Sciatic nerve (tissue), 2 donors: ENCODE measurements at places on chromosomes 7 and 10.
A peak's percentile ranks its signal among the peaks of the same experiment; 100 is the strongest.

GRCh38 chr7:8938044-8938805 lies 504.8 kb downstream of the NXPH1 start:
- DNase-seq, result no peak

DNA sequence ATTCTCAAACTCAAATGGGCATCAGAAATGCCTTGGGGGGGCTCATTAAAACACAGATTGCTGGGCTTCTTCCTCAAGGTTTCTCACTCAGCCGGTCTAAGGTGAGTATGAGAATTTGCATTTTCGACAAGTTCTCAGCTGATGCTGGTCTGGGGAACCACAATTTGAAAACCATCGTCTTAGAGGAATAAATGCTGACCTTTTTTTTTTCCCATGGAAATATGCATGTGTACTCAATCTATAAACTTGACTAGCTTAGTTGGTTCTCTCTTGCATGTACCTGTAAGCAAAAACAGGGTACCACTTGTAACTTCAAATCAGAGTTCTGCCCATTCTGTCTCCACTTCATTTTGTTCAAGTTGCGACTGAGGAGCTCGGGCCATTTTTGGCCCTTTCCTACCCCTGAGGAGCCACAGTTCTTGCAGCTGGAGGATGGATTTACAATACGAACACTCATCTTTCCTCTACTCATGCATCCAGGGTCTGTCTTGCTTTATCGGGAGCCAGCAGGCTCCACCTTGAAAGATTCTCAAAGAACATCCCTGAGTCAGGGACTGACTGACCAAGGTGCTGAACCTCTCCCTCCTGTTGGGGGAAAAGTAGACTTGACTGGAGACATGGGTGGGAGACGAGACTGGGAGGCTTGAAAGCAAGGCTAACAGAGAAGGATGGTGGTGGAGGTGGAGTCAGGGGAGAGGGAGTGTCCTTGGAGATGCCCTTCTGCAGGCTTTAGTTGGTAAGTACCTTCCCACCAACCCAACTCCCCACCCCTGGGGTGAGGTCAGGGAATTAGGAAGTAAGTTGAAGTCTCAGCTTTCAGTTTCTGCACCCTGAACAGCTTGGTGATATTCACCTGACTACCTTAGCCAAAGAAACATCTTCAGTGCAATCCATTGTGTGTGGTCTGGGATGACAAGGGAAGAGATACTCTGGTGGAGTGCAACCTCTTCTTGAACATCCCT lies 3.7 kb upstream of the MAPK8 start:
- DNase-seq, result no peak

- DNase-seq, result no peak
These were observed 191.7 kb downstream of the PPP1R9A start for GRCh38 chr7:95099106-95099505.

DNA sequence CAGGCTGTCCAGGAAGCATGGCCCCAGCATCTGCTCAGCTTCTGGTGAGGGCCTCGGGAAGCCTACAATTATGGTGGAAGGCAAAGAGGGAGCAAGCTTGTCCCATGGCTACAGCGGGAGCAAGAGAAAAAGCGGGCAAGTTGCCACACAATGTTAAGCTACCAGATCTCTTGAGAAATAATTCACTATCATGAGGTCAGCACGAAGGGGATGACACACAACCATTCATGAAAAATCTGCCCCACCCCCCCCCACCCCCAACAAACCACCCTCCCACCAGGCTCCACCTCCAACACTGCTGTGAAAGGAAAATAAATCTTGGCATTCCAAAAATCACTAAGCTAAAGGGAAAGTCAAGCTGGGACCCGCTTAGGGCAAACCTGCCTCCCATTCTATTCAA lies 545.8 kb upstream of the NRP1 start:
- DNase-seq, result no peak

DNA sequence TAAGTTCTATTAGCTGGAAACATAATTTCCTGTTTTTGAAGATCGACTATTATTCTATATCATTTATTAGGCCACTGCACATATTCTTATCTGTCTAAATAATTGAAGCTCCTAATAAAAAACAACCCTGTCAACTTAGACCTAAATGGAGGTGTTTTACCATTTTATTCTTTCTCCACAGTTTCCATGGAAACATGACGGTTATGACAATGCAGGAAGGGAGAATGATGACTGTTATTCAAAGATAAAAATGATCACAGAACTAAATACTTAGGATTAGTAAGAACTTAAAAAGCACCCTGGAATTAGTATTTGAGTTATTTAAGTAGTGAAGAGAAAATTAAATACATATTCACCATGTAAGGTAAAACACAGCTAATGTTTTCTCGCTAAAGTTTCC lies 119.9 kb upstream of the DKK1 start:
- no peak for DNase-seq

DNA sequence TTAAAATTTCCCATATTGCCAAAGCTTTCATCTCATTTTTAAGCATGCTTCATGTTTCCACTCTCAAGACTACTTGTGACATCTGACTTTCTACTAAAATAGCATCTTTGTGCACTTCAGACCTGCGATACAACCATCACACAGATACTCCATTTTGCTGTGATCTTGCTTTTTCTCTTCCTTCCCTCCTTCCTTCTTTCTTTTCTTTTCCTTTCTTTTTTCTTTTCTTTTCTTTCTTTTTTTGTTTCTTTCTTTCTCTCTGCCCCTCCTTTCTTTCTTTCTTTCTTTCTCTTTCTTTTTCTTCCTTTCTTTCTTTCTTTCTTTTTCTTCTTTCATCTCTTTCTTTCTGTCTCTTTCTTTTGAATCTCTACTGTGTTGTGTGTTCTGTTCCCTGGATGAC lies 194.0 kb upstream of the KCND2 start:
- no peak for DNase-seq

GRCh38 chr10:34407324-34407805 lies 407.7 kb downstream of the PARD3 start:
- DNase-seq, result no peak

DNA sequence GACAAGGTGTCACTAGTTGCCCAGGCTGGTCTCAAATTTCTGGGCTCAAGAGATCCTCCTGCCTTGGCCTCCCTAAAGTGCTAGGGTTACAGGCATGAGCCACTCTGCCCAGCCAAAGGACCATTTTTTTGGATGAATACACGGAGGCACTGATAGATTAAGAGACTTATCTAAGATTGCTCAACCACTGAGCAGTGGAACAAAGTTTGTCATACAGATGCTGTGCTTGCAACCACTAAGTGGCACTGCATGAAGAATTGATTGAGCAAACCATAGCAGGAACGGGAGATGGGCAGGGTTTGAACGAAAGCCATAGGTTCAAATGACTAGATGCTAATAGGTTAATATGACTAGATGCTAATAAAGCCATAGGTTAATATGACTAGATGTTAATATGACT lies 61.1 kb downstream of the EBLN1 start:
- no peak for DNase-seq

DNA sequence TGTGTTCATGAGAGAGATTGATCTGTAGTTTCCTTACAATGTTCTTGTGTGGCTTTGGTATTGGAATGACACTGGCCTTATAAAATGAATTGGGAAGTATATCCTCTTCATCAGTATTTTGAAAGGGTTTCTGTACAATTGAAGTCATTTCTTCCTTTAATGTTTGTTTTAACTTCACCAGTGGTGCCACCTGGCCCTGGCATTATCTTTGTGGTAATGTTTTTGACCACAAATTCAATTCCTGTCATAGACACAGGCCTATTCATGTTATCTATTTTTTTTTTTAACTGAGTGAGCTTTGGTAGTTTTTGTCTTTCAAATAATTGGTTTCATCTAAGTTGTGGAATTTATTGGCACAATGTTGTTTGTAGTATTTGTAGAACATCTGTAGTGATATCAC lies 127.7 kb downstream of the CDK14 start:
- no peak for DNase-seq

GRCh38 chr10:1335642-1336041 lies 279.5 kb downstream of the WDR37 start:
- DNase-seq, result no peak

DNA sequence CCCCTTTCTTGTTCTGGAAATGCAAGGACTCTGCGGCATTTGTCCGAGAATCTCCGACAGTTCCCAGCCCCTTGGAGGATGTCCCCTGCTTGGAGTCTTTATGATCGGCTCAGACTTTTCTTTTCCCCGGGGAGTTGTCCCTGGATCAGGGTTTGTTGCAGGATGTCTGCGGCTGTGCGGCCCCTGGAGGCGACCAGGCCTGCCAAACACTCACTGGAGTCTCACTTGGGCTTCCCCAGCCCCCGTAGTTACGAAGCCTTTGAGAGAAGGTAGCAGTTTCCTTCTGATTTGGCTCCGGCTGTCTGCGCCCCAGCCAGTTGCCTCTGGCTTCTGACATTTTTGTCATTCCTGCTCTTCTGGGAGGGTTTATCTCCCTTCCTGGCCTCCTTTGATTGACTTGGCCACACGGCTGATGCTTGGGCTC lies 16.1 kb downstream of the COL26A1 start:
- DNase-seq, result no peak

DNA sequence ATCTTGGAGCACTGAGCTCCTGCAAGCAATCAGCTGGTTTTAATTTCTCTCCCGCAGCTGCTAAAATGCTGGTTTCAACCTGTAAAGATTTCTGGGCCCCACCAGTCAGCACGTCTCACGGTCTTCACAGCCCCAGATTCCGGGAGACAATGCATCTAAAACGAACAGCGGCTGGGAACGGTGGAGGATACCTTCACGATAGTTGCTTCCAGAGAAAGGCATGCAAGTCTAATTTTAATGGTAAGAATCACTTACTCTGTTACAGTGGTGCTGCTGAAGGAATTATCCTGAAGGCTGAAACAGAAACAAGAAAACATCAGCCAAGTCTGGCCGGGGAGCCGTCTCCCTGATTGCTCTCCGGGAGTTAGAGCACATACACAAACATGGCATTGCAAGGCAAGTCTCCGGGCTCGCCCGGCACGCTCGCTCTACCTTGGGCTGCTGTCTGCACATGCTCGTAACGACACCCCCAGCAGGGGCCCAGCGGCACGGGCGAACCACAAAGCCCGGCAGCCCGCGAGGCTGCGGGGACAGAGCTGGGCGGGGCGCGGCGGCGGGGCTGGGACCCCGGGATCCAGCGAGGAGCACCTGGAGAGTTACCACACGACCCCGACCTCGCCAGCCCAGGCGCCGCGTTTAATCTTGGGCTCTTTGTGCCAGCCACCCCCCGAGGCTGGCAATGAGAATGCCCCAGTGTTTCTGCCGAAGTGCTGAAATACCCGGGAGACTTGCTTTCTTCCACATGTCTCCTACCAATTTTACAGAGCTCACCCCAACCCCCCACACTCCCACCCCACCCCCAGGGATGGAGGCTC lies at the start of gene FAM13C:
TSS of gene FAM13C (minus strand) at position 406 of the 815 bp plus-strand sequence. CDS start at position 317, 89 bp downstream.
- DNase-seq, result peak; percentile 64

GRCh38 chr7:12571691-12572090 lies 1.2 kb downstream of the SCIN start:
- DNase-seq, result no peak

DNA sequence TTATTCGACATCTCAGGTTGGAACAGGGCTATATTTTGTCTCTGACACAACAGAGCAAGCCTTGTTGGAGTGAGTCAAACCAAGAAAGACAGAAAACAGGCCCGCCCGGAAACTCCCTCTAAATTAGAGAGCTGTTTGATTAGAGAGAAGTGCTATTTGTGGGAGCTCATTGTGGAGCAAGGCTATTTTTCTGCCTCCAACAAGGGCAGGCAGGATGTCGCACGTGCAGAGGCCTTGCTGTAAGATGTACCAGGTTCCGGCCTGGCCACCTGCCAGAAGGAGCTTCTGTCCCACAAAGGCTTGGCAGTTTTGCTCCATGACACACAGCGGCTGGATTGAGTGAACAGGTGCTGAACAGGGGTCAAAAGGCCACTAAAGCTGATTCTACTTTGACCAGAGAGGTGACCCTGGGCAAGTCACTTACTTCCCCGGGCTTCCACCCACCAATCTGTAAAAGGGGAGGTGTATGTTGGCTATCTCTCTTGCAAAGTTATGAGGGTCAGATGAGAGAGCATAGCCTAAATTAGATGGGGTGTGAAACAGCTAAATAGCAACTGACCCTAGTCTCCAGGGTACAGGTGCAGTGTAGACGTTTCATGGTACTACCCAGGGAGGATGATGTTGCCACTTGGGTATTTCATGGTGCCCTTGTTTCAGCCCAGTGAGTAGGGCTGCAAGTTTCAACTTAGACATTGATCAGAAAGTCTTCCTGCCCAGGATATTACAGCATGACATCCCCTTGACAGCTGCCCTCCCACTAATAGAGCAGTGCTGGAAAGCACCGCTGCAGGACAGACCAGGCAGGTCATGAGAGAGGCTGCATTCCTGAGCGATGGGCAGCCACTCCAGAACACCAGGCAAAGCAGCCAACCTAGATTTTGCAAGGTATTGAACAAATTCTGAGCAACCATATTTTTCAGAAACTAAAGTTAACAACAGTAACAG lies 62.0 kb downstream of the VSTM4 start:
- no peak for DNase-seq

GRCh38 chr10:91054325-91054724 lies 133.4 kb upstream of the ANKRD1 start:
- DNase-seq, result no peak

DNA sequence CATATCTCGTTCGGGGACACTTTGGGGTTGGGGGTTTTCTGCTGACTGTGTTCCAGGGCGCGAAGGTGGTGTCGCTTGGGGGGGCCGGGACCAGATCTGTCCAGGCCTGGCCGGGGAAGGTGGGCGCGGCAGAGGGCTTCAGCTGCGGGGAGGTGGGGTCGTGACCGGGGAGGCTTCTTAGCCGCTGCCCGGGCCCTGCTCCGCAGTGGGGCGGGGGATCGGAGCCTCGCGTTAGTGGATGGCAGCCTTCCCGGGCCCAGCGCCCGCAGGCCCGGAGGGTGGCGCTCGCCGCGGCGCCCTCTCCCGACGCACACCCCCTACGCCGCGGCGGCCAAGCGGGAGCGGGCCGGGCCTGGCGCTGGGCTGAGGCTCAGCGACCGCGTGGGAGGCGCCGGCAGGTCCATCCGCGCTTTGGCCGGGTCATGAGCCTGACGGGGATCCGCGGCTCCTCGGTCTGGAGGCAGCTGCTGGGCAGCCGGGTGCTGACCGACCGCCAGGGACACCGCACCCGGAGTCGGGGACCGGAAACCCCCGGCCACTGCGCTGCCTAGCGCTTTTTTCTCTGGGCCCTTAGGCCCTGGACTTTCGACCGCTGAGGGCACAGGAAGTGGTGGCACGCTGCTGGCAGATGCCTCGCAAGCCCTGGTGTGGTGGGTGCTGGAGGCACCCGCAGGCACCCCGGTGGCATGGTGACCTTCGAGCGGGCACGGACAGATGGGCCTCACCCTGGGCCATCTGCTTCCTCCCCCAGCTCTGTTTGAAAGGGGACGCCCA lies 1.2 kb downstream of the AGAP3 start:
- DNase-seq, result peak; percentile 79

GRCh38 chr10:11611248-11612020 lies at the start of gene USP6NL:
Gene USP6NL, minus strand, starts transcription at chr10:11611650. Its CDS starts 14,016 bp downstream, at chr10:11597634.
- DNase-seq, result peak; percentile 95

GRCh38 chr7:74364061-74364460 lies 74.9 kb downstream of the CLIP2 start:
- no peak for DNase-seq
